Jurkat, Clone E6-1 (cell line): ENCODE measurements at places on chromosomes 11 and 22.

DNA sequence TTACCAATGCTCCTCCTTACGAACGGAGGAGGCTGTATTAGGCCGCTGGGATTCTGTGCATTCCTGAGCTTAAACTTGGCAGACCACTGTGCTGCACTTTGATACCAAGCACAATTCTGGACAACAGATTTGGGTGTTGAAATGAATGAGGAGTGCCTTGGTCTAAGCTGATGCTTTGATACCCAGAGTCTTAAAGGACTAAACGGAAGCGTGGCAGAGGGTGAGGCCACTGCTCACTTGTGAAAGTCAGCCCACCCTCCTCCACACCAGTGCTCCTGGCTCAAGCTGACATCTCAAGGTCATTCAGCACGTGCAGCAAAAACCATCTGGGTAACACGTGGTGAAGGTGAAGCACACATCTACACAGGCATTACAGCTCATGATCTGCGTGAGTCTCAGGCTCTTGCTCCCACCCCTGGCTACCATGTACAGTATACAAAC lies 85.9 kb downstream of the MICAL3 start:
- DNase-seq: no peak

GRCh38 chr11:59551659-59552521 lies 40.6 kb downstream of the OR4D9 start:
- no peak for DNase-seq

DNA sequence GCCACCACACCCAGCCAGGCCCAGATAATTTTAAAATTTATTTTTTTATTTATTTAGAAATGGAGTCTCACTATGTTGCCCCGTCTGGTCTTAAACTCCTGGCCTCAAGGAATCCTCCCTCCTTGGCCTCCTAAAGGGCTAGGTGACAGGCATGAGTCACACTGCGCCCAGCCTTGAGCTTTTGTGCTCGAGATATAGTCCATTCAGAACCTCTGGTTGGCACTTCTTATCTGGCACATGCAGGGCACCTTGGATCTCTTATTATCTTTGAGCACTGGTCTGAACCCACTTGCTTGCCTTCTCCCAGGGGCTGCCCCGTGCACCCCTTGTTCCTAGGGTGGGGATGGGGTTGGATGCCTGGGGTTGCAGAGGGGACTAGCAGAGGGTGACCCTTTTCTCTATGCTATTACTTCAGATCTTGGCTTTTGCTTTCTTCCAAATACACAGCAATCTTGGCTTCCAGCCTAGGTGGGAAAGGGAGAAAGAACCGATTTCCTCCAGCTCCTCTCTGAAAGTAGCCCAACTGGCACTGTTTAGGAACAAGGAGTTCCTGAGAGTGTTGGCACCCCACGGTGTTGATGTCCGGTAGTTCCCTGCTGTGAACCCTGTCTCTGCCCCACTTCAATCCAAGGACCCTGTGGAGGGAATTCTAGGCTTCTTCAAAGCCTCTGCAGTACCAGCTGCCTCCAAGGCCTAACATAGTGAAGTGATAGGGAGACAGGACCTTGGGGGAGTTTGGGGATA lies 1.3 kb upstream of the SLC3A2 start:
- DNase-seq: no peak

DNA sequence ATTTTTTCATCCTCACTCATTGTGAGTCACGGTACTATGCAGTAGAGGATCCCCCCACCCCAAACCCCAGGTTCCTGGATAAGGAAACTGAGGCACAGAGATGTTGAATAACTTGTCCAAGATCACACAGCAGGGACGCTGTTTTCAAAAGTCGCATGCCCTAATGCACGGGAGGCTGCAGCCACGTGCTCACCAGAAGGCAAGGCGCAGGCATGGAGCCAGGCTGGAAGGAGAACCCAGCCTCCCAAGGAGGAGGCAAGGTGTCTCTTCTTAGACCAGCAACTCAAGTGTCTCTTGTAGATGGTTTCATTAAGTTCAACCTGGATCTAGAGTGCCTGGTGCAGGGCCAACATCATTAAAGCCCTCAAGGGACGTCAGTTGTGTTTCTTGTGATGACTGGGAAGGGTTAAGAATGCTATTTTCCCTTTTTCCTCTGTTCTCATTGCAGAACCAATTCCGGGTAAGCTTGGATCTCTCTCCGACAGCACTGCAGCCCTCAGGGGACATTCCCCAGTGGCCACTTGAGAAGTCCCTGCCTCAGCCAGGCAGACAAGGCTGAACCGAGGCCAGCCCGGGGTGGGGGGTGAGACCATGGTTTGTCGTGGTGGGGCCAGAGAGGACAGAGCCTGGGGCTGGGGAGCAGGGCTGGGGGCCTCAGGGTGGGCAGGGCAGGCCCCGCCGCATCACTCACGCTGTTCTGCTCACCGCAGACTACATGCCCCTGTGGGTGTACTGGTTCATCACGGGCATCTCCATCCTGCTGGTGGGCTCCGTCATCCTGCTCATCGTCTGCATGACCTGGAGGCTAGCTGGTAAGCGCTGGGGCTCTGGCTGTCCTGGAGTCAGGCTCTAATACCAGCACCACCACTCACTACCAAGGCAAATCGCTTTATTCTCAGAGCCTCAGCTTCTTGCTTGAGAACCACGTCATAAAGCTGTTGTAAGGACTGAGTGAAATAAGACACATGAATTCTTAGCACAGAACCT lies 15.7 kb downstream of the TMEM121B start:
- no peak for DNase-seq

DNA sequence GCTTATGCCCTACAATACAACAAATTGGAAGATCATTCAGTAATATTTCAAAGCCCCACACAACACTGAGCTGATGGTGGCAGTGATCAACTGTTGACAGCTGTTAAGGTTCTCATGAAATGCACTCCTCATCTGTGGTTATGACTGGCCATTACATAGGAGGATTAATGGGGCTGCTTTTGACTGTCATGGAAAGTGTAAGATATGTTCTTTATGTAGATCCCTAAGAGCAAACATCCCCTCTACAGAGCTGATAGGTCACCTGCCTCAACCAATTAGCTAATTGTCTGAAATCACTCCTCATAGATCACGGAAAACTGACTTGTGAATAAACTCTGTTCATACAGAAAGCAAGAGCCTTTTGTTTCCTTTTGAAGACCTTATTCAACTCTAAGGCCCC lies 78.1 kb downstream of the GAB2 start:
- DNase-seq: no peak

GRCh38 chr11:92489826-92490399 lies 265.3 kb downstream of the FAT3 start:
- no peak for DNase-seq

GRCh38 chr11:100753172-100753543 lies 66.1 kb downstream of the ARHGAP42 start:
- DNase-seq: no peak

DNA sequence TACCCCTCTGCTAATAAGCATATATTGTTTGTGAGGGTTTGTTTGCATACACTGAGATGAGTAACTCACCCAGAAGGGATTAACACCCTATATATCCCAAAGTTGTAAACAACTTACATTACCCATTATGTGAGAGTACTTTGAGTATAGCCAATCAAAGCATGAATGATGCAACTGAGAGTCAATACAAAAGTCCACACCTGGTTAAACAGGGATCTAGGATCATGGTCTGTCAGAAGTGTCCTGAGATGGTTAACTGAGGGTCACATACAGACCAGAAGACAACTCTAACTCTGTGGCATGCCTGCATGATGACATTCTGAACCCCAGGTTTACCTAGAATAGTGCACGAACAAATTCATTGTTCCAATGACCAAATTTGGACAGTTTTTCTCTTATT lies 17.4 kb upstream of the OR10A5 start:
- DNase-seq: no peak

- DNase-seq: no peak
Measured at GRCh38 chr22:20296598-20296997, 23.3 kb downstream of the DGCR6L start.

GRCh38 chr11:2737226-2737590 lies 37.4 kb upstream of the KCNQ1OT1 start:
- DNase-seq: no peak

GRCh38 chr22:31602259-31602952 lies 59.6 kb downstream of the PISD start:
- DNase-seq: no peak

DNA sequence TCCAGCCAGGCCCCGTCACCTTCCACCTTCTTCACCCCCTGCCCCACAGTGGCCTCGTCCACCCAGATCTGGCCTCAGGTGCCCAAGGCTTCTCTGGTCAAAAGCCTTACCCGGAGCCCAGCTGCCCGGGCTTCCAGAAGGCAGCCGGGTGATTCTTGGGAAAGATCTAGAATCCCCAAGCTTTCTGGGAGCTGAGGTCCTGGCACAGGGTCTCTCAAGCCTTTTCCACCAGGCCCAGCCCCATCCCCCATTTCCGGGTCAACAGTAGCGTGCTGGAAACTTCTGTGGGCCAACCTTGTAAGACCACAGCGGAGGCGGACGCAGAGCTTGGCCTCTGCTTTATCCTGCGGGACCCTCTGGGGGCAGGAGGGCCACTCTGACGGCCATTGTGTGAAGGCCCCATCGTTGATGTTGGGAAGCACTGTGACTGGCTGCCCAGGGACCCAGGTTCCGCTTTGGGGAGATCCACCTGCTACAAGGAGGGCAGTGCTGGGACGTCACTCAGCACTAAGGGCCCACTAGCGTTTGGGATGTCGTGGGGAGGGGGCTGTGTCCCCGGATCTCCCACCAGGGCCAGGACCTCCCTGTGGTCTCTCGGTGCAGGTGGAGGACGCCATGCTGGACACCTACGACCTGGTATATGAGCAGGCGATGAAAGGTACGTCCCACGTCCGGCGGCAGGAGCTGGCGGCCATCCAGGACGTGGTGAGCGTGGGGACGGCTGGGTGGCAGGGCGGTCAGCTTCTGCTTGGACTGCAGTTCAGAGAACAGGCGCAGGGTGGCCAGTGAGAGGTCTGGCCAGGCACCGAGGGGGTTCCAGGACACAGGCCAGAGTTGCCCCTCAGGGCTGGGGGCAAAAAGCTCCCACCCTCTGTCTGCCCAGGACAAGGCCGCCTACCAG lies 11.5 kb downstream of the TSPAN32 start:
- no peak for DNase-seq

DNA sequence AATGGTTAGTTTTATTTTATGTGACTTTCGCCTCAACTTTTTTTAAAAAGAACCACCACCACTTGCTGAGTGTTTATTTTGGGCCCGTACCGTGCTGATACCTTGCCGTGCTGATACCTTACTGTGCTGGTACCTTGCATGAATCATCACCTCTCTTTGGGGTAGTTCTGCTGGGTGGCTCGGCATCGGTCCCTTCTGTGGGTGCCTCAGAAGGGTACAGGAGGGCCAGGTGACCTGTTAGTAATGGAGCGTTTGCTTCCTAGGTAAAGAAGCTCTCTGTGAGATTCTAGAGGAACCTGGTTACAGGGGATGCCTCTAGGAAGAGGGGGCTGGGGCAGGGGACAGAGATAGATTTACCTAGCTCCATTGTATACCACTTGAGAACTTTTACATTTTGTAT lies 17.1 kb downstream of the TOM1 start:
- DNase-seq: no peak

- DNase-seq: no peak
Measured at GRCh38 chr22:23302171-23303002, 122.1 kb downstream of the BCR start.

GRCh38 chr11:129945373-129945772 lies 50.0 kb upstream of the NFRKB start:
- DNase-seq: no peak

DNA sequence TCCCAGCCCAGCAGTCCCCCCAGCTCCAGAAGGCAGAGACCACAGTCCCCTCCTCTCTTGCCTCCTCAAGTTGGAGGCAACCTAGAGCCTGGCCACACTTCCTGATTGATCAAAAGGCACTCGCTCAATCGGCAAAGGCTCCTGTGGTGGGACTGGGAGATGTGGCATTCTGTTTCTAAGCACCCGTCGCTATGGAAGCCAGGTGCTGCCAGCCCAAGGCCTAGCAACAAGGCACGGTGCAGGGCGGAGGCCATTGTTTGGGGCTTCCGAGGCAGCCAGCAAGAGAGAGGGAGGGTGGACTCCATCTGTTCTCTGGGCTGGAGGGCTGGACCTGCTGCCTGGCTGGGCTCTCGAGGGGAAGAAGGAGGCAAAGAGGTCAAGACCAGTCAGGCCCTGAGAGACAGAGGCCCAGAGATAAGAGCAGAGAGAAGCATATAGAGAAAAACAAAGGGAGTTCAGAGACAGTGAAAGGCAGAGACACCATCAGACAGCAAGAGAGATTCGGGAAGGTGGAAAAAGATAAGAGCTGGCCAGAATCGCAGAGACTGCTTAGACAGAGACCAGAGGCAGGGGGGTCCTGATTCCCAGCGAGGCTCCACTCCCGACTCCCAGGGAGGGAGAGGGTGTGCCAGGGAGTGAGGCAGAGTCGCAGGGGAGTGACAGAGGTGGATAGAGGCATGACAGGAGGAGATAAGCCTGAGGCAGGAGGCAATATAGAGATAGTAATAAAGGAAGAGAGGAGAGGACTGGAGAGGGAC lies 21.2 kb downstream of the PDE2A start:
- peak; percentile 85 for DNase-seq

- no peak for DNase-seq
Measured at GRCh38 chr11:90639461-90639993, 416.7 kb upstream of the CHORDC1 start.

DNA sequence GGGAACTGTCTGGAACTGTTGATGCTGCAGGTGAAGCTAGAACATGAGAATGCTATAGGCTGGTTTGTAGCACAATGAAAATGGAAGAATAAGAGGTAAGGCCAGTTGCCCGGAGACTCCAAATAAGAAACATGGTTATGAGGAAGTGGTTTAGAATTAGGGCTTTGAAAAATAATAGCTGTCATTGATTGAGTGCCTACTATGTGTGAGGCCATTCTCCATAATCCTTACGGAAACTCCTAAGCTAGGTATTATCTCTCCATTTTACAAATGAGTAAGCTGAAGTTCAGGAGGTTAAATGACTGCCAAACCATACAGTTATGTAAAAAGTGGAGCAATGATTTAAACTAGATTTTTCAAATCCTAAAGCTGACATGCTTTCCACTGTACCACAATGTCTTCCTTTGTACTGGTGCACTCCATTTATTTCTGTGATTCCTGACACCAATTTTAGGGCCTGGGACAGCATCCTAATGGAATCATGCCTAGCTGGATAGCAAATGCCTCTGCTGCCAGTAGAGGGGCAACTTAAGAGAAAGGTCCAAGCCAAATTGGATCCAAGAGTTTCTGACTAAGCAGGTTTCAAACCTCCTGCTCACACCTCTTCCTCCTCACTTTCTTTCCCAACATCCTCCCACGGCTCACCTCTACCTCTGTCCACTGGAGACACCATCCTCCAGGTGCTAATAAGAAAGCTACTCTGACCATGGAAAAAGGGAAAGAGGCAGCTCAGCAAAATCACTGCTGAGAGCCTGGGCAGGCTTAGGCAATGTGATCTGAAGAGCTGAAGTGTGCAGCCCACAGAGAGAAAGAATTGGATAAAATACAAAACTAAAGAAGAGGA lies 46.9 kb upstream of the PICALM start:
- DNase-seq: no peak

- no peak for DNase-seq
Measured at GRCh38 chr11:69358398-69359020, 64.6 kb downstream of the MYEOV start.

GRCh38 chr11:66957971-66958231 lies 282 bp downstream of the PC start:
- no peak for DNase-seq

- no peak for DNase-seq
Measured at GRCh38 chr11:75576499-75576918, 14.5 kb downstream of the SERPINH1 start.

GRCh38 chr11:1127664-1128162 lies 30.0 kb upstream of the MUC5AC start:
- DNase-seq: no peak

GRCh38 chr11:83008581-83008923 lies 63.1 kb downstream of the RAB30 start:
- DNase-seq: no peak
